ENCODE measurements at places on chromosomes 6 and 20.

DNA sequence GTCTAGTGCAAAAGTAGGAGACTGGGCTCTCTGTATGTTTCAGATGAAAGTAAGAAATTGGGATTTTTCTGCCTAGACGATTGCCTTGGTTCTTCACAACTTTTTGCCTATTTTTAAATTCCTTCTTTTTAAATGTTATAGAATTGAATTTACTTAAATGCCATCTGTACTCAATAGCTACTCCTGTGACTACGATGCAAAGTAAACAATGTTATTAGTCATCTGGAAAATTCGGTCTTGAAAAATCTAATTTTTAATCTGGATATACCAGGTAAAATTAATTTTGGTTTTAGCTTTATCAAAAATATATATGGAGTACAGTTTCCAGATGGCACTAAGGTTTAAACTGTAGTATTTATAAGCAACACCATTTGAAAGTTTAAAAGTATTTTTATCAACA is 472.2 kb downstream of the UTRN start:
- no peak overlapping the region for H3K4me3 ChIP-seq
- no peaks in the 10 kb centered on the region for H3K4me1 ChIP-seq
- no peak for DNase-seq
- no peak overlapping the region for H3K27ac ChIP-seq

DNA sequence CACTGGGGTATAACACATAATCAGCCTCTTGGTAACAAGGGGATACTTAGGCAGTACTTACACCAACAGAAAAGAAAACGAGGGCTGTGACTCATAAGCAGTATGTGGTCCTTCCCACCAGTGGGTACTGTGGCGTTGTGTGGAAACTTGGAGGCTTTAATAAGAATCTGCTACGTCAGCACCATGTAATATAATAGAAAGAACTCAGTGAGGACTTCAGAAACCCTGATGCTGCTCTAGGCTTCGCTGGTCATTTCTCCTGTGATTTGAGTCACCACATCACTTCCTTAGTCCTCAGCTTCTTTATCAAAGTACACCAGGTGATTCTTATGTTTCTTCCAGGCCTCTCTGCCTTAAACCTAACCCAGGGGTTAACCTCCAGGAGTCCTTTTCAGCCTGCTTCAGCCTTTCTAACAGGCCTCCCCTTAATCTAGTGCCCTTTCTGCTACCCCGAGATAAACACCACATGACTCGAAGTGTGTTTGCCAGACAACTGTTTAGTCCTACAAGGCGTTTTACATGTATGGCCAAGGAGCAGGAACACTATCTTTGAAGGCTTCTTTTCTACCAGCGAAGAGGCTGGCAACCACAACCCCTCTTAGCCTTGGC is 68.5 kb downstream of the FYN start:
- H3K4me1 ChIP-seq = no peaks in the 10 kb centered on the region
- no peaks in the 10 kb centered on the region for H3K36me3 ChIP-seq

GRCh38 chr20:15077733-15078250 is 740.4 kb upstream of the FLRT3 start:
- H3K4me1 ChIP-seq = no peaks in the 10 kb centered on the region
- no peak overlapping the region for H3K27ac ChIP-seq
- H3K36me3 ChIP-seq = no peaks in the 10 kb centered on the region
- H3K27me3 ChIP-seq = no peaks in the 10 kb centered on the region
- DNase-seq = no peak

DNA sequence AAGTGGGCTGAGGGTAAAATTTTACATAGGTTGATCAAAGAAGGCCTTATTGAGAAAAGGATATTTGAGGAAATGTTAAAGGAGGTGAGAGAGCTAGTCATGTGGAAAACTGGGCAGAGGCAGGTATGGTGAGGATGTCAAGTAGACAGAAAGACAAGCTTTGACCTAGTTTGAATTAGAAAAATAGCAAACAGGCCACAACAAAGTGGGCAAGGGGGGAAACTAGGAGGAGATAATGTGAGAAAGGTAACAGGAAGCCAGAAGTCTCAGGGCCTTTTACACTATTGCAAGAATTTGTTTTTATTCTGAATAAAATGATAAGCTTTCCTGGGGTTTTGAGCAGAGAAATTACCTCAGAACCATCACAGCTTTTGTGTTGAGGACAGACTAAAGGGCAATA is 115.7 kb downstream of the RWDD2A start:
- H3K4me1 ChIP-seq = no peaks in the 10 kb centered on the region
- no peak overlapping the region for H3K4me3 ChIP-seq
- H3K36me3 ChIP-seq = no peaks in the 10 kb centered on the region
- DNase-seq = no peak
- H3K27me3 ChIP-seq = no peaks in the 10 kb centered on the region

- no peak overlapping the region for H3K4me3 ChIP-seq
- no peaks in the 10 kb centered on the region for H3K36me3 ChIP-seq
- no peaks in the 10 kb centered on the region for H3K27me3 ChIP-seq
- no peaks in the 10 kb centered on the region for H3K4me1 ChIP-seq
- no peak for DNase-seq
Observed at GRCh38 chr6:34027445-34027936, 118.4 kb downstream of the GRM4 start.

DNA sequence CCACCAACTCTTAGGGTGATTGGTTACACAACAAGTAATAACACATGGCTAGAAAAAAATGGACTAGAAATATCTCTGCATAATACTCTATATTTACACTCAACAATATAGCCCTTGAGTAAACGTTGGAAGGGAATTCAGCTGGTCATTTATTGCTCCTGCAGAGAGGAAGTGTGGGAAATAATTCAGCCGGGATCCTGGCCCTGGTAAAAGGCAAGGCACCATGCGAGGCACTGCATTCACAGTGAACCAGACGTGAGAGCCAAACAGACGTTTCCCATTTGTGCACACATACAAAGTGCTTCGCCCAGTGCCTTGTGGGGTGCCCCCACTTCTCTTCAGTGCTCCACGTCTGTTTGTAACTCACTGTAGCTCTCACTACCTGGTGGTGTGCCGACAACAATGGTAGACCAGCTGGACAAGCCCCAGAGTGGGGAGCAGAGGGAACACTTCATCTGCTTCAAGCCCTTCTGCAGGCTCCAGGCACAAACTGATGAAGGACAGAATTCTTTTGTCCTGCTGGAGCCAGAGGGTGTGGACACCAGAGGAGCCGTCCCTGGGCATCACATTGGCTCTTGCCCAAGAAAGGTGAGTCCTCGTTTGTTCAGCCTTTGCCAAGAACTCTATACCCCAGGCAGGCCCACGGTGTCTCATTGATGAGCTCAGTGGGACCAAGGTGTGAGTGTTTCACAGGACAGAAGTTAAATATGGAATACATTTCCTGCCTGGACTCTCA is 18.8 kb downstream of the SYNDIG1 start:
- H3K27ac ChIP-seq = no peak overlapping the region
- H3K27me3 ChIP-seq = no peaks in the 10 kb centered on the region
- H3K36me3 ChIP-seq = no peaks in the 10 kb centered on the region
- no peak for DNase-seq
- no peaks in the 10 kb centered on the region for H3K4me1 ChIP-seq

DNA sequence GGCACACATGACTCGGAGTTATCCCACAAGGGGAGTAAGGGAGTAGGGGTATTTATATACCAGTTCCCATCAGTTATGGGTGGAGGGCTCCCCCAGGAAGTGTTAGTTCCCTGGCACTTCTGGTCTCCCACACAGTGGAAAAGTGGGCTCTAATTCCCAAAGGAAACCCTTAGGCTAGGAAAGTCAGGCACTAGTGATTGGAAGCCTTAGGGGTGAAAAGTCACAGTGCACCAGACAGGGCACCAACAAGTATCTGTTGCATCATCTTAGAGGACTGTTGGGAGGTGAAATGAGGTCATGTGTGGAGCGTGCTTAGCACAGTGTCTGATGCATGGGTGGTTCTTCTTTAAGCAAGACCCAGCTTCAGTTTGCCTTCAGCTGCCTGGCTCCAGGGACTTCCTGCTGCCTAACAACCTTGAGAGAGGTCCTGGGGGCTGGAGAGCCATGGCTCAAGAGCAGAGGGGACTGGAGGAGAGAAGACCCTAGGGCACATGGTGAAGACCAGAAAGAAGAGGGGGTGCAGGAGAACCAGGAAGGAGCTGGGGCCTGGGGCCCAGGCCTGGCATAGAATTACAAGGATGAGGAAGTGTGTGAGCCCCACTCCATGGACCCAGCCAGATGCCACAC is 7.5 kb upstream of the FOXP4 start:
- no peaks in the 10 kb centered on the region for H3K4me1 ChIP-seq
- no peak for DNase-seq
- H3K27ac ChIP-seq = no peak overlapping the region
- no peaks in the 10 kb centered on the region for H3K36me3 ChIP-seq
- H3K4me3 ChIP-seq = no peak overlapping the region
- peaks cover 2% of the 10 kb centered on the region for H3K27me3 ChIP-seq

- H3K36me3 ChIP-seq = no peaks in the 10 kb centered on the region
- H3K27ac ChIP-seq = no peak overlapping the region
- H3K27me3 ChIP-seq = no peaks in the 10 kb centered on the region
- no peak overlapping the region for H3K4me3 ChIP-seq
- no peaks in the 10 kb centered on the region for H3K4me1 ChIP-seq
Observed at GRCh38 chr6:5130135-5130866, 45.2 kb downstream of the PPP1R3G start.
